ENCODE measurements at places on chromosomes 11 and 22.
A peak's percentile ranks its signal among the peaks of the same experiment; 100 is the strongest.

GRCh38 chr11:74775762-74776161, 27.1 kb downstream of the RNF169 start:
- DNase-seq, result no peak

DNA sequence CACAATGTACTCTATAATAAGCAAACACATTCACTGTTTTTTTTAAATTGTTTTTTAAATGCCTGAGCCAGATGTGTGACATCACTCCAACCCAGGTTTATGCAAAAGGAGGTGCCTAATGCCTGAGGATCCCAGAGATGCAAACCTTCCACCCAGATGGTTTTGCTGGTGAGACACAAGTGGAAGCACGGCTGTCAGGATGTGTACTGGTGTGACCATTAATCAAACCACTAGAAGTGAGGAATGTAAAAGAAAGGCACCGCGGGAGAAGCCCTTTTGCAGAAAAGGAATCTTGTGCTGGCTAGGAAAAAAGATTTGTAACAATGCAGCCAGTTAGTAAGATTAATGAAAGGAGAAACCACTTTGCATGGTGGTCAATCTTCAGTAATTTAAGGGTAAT, 407.4 kb downstream of the LARGE1 start:
- no peak for DNase-seq

GRCh38 chr11:115616971-115617370, 112.8 kb upstream of the CADM1 start:
- DNase-seq, result peak; percentile 83

GRCh38 chr11:16047073-16047472, 309.3 kb downstream of the SOX6 start:
- no peak for DNase-seq

DNA sequence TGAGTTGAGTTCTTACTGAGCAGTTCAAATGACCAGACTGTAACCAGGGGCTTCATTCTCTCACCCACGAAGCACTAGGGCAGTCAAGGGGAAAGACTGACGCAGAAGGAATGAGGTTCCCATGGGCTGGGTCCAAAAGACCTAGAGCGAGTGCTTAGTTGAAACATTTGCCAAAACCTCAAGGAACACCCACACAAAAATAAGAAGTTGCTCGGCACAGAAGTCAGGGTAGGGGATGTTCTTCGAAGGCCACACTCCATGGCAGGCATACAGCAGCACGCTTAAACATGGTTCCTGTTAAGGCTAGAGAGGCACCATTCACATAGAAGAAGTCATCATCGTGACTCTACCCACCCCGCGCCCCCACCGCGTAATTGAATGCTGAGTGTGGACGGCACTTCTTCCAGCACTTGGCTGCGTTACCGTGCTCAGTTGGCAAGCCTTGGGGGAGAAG, 52.9 kb downstream of the TIMP3 start:
- no peak for DNase-seq

DNA sequence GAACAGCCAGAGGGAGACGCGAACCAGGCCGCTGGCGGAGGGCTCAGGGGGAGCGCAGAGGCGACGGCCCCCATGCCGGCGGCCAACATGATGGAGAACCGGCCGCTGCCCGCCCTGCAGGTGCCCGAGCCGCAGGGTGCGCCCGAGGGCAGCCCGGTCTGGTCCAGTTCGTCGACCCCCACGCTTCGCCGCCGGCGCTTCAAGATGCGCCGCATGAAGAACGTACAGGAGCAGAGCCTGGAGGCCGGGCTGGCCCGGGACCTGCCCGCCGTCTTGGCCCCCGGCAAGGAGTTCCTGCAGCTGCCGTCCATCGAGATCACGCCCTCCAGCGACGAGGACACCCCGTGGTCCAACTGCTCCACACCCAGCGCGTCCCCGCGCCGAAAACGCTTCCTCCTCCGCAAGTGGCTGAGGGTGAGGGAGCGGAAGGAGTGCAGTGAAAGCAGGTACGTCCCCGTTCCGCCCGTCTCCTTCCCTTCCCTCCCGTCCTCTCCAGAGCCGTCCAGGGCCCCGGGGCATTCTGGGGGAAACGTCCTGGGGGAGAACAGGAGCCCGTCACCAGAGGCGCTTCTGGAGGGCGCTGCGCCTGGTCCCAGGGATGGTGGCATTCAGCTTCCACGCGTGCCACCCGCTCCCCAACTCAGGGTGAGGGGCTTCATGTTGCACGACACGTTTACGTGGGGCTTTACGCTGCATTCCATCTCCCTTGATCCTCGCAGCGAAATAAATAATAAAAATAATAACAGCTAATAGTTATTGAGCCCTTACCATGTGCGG, 840 bp downstream of the GRAMD1B start:
- no peak for DNase-seq

GRCh38 chr22:37061611-37062375, 10.3 kb downstream of the KCTD17 start:
- no peak for DNase-seq

DNA sequence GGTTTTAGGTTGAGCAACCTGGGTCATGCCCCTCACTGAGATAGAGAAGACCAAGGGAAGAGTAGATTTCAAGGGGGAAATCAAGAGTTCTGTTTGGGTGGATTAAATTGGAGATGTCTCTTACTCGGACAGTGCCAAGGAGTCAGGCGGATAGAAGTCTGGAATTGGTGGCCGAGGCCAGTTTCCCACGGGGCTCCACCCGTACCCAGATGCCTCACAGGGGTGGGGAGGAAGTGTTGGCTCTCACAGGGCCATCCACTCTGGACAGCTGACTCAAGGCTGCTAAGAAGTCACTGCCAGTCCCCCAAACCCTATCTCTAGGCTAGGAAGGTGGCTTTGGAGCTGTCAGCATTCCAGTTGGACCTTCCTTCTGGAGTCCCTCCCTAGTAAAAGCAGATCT, 79.1 kb upstream of the TIMP3 start:
- DNase-seq, result no peak

GRCh38 chr11:102116453-102117205, 6.4 kb downstream of the YAP1 start:
- DNase-seq, result no peak

GRCh38 chr11:121909596-121909995, 206.4 kb downstream of the BLID start:
- DNase-seq, result no peak

DNA sequence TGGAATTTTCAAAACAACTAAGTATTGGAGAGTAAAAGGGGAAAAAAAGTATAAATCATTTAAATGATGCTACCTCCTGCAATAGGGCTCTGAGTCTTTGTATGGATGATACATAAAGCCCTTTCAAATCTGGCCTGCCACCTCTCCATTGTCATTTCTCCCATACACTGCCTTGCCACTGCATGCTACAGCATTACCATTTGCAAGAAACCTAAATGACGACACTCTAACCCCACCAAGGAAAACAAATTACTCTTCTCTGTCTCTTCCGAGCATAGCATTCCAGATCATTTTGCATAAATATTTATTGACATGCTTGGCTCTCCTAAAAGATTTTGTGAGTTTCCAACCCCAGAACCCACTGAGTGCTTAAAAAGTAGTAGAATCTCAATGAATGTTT, 34.5 kb upstream of the PRSS23 start:
- no peak for DNase-seq

DNA sequence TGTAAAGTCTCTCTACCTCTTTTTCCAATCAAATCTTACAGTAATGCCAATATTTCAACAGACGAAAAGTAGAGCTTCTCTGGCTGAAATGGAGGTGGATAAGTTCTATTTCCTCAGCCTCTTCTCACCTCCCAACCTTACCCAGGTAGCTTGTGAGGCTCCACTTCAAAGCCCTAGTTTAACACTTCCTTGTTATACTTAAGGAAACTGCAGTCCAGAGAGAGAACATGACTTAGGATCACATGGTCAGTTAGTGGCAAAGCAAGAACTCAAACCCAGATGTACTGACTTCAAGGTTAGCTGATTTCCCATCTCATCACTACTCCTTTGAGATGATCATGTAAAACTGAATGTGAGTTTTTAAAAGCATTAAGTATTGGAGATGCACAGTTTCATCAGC, 32.5 kb downstream of the PAK1 start:
- DNase-seq, result no peak

DNA sequence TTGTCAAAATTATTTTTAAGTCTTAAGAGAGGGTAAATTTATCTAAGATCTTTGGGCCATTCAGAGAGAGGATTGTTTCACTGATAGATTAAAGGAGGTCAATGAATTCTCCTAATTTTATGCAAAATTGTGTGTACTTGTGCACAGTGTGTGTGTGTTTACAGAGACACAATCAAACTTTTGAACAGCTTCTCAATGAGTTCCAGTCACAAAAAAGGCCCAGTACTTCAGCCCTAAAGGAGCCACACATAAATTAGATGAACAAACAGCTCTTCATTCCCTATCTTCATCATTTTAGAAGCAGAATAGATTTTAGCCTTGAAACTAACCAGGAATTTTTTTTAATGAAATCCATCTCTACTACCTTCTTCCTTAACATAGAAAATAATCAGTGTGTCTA, 9.7 kb downstream of the GRIA4 start:
- no peak for DNase-seq

DNA sequence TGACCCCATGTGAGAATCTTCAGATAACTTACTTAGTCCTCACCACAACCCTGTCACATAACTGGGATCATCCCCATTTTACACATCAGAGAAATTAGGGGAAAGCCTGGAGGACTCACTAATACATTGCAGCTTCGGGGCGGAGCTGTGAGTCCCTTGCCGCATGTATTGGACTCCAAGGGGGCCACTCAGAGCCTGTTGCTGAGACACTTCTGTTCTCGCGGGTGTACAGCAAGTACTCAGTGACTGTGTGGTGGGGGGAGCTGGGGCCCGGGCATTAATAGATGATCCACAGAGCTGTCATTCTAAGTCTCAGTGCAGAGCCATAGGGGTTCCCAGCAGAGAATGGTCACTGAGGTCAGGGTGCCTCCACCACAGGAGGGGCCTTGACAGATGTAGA, 13.5 kb downstream of the OAF start:
- DNase-seq, result no peak

- no peak for DNase-seq
These were observed 693 bp upstream of the LINC01488 start for GRCh38 chr11:69480547-69481392.

DNA sequence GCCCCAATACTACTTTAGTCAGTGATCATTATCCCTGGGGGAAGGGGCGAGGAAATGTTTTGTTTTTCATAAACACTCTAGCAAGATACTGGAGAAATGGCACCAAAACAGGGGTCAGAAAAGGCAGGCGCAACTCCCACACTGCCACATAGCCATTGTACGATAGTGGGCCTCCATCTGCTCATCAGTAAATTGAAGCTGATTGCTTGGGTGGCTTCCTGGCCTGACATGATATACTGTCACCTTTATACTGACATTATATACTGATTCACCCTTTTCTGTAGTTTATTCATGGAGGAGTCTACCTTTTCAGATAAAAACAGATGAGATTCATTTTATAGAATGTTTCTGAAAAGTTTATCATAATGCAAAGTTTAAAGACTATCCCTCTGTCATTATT, 51.6 kb upstream of the CCDC34 start:
- DNase-seq, result no peak

DNA sequence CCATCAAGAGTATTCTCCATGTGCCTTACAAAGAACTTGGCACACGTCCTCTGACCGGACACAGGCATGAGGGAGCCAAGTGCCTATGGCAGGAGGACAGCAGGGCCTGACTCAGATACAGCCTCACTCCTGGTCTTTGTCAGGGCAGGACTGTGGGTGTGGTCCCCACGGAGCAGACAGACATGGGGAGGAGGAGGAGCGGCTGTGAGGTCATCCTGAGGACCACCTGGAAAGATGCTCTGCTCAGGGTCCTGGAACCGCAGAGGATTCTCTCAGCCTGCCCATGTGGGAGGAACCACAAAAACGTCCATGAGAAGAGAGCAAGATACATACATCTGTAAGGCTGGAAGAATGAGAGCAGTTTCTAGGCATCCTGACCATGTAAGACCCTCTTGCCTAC, 576.3 kb downstream of the BRD1 start:
- no peak for DNase-seq

GRCh38 chr22:39569066-39569465, 1.5 kb upstream of the CACNA1I start:
- no peak for DNase-seq

GRCh38 chr11:116535994-116536393, 236.8 kb downstream of the BUD13 start:
- DNase-seq, result no peak

DNA sequence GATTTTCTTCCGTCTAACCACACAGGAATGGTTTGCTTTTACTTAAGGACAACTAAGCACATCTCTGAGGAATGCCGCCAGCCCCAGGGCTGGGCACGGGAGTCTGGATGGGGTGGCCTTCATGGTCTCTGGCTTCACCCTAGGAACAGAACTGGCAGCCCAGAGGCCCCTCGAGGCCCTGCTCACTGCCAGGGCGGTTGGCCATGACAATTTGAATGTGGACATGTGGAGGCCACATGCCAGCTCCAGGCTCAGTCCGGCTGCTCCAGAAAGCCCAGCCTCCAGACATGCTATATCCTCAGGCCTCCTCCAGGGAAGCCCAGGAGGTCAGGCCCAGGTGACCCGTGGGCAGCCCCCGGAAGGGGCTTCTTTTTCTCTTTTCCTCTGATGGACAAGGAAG, 84.0 kb upstream of the FGF3 start:
- DNase-seq, result no peak

GRCh38 chr11:112697391-112698178, 263.6 kb upstream of the NCAM1 start:
- DNase-seq, result no peak

- no peak for DNase-seq
These were observed 2.0 kb upstream of the TMA7B start for GRCh38 chr22:39958009-39958711.
